Left cardiac atrium (tissue), 4 donors: ENCODE measurements at places on chromosomes 12 and 14. TPM values are rescaled to one million over a fixed set of nuclear protein-coding genes. Genes with fewer than 3 reads are reported as not detected.

C12orf60 gene
- total RNA-seq, result 0.94 TPM

RERG gene
- total RNA-seq, result 7.0 TPM

PTPN21 gene
- 33.5 TPM for total RNA-seq

GRCh38 chr14:74275241-74275841, 27.4 kb downstream of the ABCD4 start:
- no peak for DNase-seq

DNA sequence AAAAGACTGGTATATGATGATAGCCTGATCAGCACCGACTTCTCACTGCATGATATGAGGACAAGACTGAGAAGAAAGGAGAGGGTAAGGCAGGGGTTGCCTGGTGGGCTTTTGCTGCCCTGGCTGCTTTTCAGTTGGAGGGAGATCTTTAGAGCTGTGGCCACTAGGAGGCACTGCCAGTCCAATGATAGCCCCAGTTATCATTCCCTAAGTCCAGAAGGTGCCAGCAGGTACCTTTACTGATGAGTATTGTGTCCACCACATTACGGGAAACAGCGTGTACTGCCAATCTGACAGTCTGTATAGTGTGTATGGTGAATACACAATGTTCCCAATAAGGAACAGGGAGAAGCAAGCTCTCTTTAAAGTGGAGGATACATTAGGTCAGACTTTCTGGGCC, 55.8 kb upstream of the CCDC175 start:
- no peak for DNase-seq

DNA sequence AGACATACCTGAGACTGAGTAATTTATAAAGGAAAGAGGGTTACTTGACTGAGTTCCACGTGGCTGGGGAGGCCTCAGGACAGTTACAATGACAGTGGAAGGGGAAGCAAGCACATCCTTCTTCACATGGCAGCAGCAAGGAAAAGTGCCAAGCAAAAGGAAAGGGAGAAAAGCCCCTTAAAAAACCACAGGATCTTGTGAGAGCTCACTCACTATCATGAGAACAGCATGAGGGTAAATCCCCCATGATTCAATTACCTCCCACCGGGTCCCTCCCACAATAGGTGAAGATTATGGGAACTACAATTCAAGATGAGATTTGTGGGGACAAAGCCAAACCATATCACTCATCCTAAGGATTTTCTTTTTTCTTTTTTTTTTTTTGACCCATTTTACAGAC, 177.8 kb upstream of the EEA1 start:
- DNase-seq, result no peak

- DNase-seq, result no peak
Observed at GRCh38 chr12:74889563-74890236, 319.9 kb downstream of the KCNC2 start.

GRCh38 chr12:45990468-45991283, at the start of gene SCAF11:
Gene SCAF11, minus strand, starts transcription at chr12:45990574. Its CDS starts 26,407 bp downstream, at chr12:45964167.
- DNase-seq, result peak; percentile 100

GRCh38 chr14:91987192-91987591, 39.7 kb upstream of the FBLN5 start:
- peak; percentile 35 for DNase-seq
